Left ventricle myocardium inferior (tissue), 1 donor: ENCODE measurements at places on chromosomes 13 and 19. TPM values are rescaled to one million over a fixed set of nuclear protein-coding genes. Genes with fewer than 3 reads are reported as not detected.

- peak; percentile 58 for DNase-seq
Observed at GRCh38 chr13:23609874-23610576, 39.8 kb downstream of the TNFRSF19 start.

- DNase-seq = peak; percentile 14
Observed at GRCh38 chr13:96091164-96092117, 1.5 kb downstream of the HS6ST3 start.

- DNase-seq = peak; percentile 84
Observed at GRCh38 chr19:48746738-48747575, at the start of gene IZUMO1. IZUMO1 (minus strand) TSS chr19:48746909; CDS start chr19:48745859, 1,050 bp downstream.

DNA sequence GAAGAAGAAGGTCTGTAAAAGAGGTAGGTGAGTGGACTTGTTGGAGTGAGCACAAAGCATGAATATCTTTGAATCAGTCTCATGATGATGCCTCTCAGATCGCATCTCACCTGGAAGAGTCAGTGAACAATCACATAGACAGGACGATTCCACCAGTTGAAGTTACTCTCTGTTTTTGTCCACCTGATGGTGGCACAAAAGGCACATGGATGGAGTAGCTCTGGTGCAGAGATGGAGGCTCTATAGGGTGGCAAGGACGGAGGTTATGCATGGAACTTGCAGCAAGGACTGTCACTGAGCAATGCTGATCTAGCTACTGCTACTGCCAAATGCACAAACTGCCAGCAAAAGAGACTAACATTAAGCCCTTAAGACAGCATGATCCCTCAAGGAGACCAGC, 10.3 kb upstream of the MYCBP2 start:
- no peak for DNase-seq

- DNase-seq = no peak
Observed at GRCh38 chr13:100984085-100984705, 309.6 kb upstream of the TMTC4 start.

Gene KLF2
- total RNA-seq = 65.2 TPM

Gene ZNF71
- total RNA-seq = 5.8 TPM

DNA sequence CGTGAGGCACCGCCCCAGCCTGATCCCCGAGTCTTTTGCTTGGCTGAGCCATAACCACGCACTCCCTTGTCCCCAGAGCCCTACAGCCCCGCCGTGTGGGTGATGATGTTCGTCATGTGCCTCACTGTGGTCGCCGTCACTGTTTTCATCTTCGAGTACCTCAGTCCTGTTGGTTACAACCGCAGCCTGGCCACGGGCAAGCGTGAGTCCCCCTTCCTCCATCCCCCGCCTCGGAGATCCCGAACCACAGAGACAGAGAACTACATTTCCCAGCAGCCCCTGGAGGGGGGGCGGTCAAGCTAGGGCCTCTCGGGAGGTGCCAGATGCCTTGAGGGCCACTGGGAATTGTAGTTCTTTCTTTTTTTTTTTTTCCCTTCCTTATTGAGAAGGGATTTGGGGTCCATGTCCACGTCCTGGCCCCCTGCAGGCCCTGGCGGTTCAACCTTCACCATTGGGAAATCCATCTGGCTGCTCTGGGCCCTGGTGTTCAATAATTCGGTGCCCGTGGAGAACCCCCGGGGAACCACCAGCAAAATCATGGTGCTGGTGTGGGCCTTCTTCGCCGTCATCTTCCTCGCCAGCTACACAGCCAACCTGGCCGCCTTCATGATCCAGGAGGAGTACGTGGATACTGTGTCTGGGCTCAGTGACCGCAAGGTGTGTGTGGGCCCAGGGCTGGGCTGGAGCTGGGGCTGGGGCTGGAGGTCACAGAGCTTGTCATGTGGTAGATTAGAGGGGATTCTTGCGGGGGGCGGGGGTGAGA, 25.9 kb downstream of the GRIN2D start:
- DNase-seq = peak; percentile 43

Gene BST2
- total RNA-seq = 42.2 TPM

Gene FCGBP
- 4.1 TPM for total RNA-seq

- DNase-seq = no peak
Observed at GRCh38 chr19:12996406-12997094, 1.3 kb downstream of the NFIX start.

GRCh38 chr13:83995930-83996329, 113.7 kb upstream of the SLITRK1 start:
- no peak for DNase-seq

Gene PTPRH
- 1.1 TPM for total RNA-seq

Gene DKKL1
- total RNA-seq = not detected

GRCh38 chr19:29370276-29370675, 155.5 kb upstream of the VSTM2B start:
- DNase-seq = no peak

DNA sequence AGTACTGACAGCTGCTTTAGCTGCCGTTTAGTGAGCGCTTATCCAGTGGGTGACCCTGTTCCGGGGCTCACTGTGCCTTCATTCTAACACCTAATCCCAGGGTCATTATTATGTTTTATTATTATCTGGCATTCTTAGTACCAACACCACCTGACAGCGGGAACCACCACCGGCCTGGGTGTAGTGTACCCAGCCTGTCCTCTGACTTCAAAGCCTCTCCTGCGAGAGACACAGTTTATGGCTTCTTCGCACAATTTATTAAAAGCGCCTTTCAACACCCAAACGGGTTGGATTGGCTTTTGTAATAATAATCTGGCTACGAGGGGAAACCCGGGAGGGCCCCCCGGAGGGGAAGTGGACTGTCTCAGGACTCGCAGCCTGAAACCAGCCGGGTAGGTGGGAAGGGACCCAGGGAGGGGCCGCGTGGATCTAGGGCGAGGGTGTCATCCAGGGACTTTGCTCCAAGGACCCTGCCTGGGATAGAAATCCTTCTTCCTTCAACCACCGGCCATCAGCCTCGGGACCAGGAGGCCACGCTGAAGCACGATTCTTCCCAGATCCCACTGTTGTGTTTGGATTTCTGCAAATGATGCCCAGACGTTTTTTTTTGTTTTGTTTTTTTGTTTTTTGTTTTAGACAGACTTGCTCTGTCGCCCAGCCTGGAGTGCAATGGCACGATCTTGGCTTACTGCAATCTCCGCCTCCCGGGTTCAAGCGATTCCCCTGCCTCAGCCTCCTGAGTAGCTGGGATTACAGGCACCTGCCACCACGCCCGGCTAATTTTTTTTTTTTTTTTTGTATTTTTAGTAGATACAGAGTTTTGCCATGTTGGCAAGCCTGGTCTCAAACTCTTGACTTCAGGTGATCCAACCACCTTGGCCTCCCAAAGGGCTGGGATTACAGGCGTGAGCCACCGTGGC, 1.6 kb upstream of the ZBTB7A start:
- no peak for DNase-seq

DNA sequence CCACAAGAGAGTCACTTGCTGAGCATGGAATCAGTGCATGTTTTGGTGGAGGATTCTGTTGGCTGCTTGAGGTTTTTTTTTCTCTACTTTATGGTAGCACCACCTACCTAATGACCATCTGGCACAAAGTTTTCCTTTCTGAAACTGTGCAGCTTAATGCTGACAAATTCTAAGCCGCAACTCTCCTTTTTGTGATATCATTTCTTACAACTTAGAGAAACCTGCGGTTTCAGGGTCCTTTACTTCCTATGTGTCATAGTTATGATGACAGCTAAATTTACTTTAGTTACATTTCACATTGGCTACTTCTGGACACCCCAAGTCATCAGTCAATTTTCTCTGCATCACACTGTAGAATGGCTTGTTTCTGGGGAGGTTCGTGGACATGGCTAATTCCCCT, 115.4 kb upstream of the TMTC4 start:
- no peak for DNase-seq

DNA sequence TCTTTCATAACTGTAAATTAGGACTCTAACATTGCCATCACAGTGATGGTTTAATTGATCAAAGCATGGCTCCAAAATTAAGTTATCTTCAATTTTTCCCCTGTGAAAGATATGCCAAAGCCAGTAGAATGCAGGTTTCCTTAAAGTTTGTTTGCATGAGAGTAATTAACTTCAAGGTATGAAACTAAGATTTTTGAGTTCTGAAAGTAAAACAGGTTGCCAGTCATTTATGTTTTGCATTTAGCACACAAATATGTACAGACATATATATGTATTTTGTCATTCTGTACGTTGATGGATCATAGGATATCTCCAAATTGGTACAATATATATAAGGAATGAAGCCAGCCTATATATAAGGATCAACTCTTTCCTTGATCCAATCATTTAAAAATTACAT, 23.6 kb upstream of the NDFIP2 start:
- no peak for DNase-seq

Gene CFD
- 200 TPM for total RNA-seq
